ENCODE measurements at places on chromosomes 2 and 18.

DNA sequence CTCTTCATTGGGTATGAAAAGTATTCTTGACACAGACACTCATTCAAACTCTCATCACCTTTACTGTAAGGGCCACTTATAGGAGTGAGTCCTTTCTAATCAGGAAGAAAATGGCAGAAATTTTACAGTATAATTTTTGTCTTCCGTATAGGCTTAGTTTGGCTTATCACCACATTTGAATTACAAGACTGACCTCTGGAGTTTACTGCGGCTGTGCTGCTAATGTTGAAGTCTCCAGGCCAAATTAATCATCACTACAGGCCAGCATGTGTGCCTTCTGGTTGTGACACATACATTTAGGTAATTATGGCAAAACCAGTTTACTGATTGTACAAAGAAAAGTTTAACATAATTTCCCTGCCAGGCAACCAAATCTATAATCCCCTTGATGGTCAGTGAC lies 753.6 kb upstream of the GCFC2 start:
- peak; percentile 8 for DNase-seq

GRCh38 chr2:240170354-240170735 lies 29.9 kb upstream of the OTOS start:
- DNase-seq = no peak

DNA sequence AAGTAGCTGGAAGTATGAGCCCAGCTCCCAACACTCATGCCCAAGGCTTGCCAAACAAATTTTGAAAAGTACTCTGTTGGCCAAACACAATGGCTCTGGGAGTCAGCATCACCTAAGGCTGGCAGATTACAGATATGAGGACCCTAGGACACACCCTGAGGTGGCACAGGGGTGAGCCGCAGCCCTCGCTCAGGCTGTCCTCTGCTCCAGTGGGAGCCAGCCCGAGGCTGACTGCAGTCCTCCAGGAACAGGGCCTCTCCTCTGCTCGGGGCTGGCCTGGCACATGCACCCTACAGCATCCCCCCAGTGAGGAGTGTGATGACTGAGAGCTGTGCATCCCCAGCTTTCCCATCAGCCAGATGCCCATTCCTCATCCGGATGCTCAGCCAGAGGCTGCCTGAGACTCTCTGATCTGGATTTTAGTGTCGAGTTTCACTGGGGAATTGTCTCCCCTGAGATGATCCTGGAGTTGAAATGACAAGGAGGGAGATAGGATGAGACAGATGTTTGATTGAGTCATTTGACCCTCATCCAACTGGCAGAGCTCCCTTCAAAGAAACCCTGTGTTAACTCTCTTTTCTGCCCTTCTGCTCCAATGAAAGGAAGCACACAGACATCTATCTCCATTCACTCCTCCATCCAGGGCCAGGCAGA lies 269.3 kb upstream of the NCKAP5 start:
- no peak for DNase-seq

- no peak for DNase-seq
Observed at GRCh38 chr2:157269922-157270321, 12.4 kb downstream of the GALNT5 start.

- no peak for DNase-seq
Observed at GRCh38 chr2:233532971-233533370, 33.6 kb downstream of the USP40 start.

- DNase-seq = no peak
Observed at GRCh38 chr2:99651930-99652670, 162.3 kb upstream of the REV1 start.

DNA sequence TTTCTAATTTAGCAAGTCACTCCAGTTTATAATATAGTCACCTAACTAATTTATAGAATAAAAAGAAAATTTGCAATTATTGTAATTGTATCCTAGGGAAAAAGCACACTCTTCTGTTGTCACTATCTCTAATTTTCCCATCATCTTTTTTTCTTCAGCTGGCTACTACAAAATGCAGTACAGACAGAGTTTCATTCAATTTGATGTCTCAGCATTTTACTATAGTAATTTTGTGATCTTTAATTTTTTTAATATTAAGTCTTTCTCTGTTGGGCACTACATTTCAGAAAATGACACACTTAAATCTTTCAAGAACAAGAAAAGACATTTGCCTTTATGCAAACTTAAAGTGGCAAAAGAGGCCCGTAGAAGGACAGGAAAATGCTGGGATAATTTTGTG lies 118.0 kb downstream of the LRRTM4 start:
- DNase-seq = no peak

DNA sequence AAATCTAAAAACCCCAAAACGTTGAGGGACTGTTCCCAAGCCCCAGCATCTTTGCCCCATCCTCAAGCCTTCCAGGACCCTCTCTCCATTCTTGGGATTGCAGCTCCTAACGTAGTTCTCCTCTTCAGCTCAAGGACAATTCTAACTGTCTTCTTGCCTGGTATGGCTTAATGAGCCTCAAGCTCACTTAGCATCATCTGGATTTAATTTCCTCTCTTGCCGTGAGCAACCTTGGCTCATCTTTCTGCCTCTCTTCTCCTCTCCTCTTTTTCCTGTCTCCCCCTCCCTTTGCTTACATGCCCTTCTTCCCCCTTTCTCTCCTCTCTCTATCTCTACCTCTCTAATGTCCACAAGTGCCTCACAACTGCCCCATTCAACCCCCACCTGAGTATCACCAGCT lies 44.2 kb downstream of the TACR1 start:
- no peak for DNase-seq

GRCh38 chr2:10900216-10901109 lies 11.3 kb upstream of the KCNF1 start:
- peak; percentile 29 for DNase-seq

- peak; percentile 56 for DNase-seq
Observed at GRCh38 chr2:66084948-66085590, 349.9 kb upstream of the MEIS1 start.

DNA sequence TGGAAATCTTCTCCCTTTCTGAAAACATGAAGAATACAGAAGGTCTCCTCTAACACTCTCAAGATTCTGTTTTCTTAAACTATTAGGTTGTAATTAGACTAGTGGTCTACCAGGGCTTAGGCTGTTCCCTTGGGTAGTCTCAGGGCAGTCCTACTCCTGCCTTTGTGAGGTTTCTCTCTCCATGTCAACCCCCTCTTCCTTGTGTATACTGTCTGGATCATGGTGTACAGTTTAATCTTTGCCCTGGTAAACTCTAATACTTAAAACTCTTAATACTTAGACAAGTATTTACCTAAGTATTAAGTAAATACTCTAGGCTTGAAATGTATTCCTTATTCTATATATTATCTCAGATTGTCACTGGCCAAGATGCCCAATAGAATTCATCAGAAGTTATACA lies 480.3 kb upstream of the TNP1 start:
- no peak for DNase-seq

- no peak for DNase-seq
Observed at GRCh38 chr2:81974216-81974615, 1669.7 kb upstream of the LRRTM1 start.

DNA sequence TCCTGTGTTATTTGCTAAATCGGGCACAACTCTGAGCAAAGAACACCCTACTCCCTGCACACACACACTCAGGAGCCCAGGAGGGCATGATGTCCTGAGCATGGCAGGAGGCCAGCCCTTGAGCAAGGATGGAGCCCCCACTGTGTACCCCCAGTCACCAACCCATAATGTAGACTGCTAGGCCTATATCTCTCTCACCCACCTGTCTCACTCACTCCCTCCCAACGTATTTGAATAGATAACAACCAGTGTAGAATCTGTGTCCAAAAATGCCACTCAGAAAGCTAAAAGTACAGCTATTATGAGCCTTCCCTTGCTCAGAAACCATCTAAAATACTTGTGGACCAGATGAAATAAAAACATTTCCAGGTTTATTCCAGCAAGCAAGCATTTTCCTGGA lies 29.3 kb downstream of the MERTK start:
- no peak for DNase-seq

- no peak for DNase-seq
Observed at GRCh38 chr2:198347349-198347748, 543.0 kb downstream of the PLCL1 start.

- DNase-seq = peak; percentile 78
Observed at GRCh38 chr18:36095936-36096519, 28.7 kb upstream of the RPRD1A start.

DNA sequence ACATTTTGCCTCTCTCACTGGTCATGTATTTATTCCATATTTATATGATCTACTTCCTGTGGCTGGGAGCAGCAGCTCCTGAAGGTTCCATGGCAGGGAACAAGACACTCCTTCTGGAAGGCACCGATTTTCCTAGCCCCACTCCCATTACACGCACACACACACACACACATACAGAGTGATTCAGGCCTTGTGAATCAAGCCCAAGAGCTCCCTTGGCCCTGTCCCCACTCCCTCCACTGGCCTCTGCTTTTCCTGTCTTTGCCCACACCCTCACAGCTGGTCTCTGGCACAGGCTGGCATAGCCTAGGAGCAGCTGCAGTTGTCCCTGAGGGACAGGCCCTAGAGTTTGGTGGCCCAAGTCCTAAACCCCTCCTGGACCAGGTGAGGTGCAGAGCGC lies 201.7 kb downstream of the NAPG start:
- peak; percentile 21 for DNase-seq

GRCh38 chr2:218582076-218582475 lies 13.4 kb downstream of the CNOT9 start:
- DNase-seq = no peak

DNA sequence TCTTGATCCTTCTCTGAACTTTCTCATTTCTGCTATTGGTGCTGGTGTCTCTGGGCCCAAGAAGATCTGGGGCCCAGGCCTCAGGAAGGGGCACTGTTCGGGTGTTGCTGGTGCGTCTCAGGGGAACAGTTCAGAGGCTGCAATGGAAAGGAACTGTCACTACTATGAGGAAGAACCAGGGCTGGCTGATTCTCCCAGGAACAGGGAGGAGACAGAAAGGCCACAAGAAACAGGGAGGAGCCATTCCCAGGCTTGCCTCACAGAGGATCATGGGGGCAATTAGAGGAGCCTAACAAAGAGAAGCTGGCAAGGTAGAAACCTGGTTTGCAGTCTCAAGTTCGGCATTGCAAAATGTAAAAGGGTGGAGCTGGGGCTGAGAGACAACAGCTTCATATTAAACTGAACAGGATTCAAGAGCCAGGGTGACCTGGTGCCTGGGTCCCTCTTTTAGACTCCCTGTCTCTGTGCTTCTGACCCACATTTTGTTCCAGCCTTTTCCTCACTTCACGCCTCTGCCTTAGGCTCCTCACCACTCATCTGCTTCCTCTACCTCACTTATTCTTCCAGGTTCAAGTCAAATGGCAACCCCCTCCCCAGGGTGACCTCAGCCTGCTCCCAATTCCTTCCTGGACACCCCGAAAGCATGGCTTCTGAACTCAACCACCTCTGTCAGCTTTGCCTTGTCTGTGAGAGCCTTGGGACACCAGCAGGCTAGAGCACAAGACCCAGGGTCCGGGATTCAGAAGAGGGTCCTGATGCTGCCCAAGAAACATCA lies 58.4 kb downstream of the GYPC start:
- no peak for DNase-seq

GRCh38 chr18:41513438-41513837 lies 441.6 kb upstream of the PIK3C3 start:
- DNase-seq = no peak

DNA sequence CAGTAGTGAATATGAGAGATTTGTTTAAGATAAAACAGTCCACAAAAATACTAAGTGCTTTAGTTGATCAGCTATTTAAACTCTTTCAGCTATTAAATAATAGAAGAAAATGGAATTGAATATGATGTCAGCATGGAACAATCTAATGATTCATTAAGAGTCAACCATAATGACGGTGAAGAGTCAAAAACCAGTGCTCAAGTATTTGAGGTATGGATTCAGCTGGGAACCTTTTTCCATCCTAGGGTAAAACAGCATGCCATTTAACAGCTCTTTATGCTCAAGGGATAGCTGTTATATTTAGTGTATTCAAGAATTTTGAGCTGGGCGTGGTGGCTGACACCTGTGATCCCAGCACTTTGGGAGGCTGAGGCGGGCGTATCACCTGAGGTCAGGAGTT lies 29.7 kb downstream of the CARF start:
- DNase-seq = no peak

DNA sequence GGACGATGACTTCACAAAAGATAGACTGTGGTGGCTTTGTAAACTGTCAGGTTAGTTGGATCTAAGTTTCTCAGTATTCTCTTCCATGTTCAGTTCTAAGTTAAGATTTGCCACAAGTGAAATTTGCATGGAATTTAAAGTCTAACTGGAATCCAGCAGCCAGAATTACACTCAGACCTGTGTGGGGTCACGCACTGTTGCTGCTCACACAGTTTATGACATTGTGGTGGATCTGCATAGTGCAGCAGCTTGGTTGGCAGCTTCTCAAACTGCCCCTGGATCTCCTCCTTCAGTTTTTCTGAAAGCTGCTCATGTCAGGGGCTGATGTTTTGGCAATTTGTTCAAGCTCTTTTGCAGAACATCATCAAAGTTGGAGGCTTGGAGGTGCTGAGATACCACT lies 228.1 kb upstream of the KCNJ3 start:
- no peak for DNase-seq

DNA sequence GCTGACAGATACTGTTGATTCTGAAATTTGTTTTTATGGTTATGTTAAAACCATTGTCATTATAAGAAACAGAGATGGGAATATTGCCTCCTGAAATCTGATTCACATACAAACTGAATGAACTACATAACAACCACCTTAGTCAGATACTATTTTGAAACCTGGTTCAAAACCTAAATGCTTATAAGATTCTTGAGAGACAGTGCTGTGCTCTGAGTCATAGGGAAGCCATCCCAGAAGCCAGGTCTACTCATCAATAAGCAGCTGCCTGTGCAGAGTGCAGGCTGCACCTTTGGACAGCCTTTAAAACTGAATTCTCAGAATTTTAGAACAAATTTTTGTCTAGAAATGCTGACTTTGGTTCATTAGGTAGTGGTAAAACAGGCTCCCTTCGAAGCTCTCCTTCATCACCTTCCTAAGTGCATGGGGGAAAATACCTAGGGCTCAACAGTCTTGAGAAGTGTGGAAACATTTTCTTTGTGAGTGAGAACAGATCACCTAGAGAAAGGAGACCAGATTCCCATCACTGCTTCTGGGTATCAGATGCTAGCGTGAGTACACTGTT lies at the start of gene SERPINB7:
SERPINB7 (plus strand) TSS at position 253 of the 565 bp plus-strand sequence. CDS start 6,955 bp downstream, outside the sequence.
- no peak for DNase-seq

- no peak for DNase-seq
Observed at GRCh38 chr2:148917431-148917830, 42.4 kb downstream of the KIF5C start.

GRCh38 chr18:62347089-62347506 lies 22.0 kb downstream of the TNFRSF11A start:
- DNase-seq = no peak

- peak; percentile 76 for DNase-seq
Observed at GRCh38 chr2:27715318-27716210, 51.9 kb downstream of the SLC4A1AP start.

GRCh38 chr2:206958261-206958660 lies 18.9 kb downstream of the CPO start:
- no peak for DNase-seq
